Epithelial cell of proximal tubule (primary cell): ENCODE measurements at places on chromosomes 2 and 18.

DNA sequence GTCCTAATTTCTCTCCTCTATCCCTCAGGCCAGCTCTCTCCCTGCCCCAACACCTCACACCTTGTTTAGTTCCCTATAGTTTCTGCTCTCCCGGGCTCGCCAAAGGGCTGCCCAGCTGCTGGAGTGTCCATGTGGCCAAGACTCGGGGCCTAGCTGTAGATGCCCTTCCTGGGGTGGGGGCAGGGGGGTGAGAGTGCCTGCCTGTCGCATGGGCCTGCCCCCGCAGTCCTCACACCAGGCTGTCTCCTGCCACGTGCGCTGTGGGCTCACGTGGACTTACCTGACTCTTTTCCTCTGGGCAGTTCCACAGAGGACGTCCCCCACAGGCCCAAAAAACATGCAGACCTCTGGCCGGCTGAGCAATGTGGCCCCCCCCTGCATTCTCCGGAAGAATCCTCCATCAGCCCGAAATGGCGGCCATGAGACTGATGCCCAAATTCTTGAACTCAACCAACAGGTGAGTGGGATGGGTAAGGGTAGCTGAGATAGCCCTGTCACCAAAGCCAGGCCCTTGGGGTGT is 7.4 kb upstream of the TMEM214 start:
- DNase-seq: no peak

- no peak for DNase-seq
Observed at GRCh38 chr18:59432803-59433597, 73.9 kb upstream of the LMAN1 start.

- no peak for DNase-seq
Observed at GRCh38 chr2:39615675-39616074, 50.0 kb upstream of the TMEM178A start.

- DNase-seq: no peak
Observed at GRCh38 chr2:74915743-74916142, 42.7 kb upstream of the POLE4 start.

- no peak for DNase-seq
Observed at GRCh38 chr2:47666332-47666731, 116.6 kb upstream of the MSH6 start.

DNA sequence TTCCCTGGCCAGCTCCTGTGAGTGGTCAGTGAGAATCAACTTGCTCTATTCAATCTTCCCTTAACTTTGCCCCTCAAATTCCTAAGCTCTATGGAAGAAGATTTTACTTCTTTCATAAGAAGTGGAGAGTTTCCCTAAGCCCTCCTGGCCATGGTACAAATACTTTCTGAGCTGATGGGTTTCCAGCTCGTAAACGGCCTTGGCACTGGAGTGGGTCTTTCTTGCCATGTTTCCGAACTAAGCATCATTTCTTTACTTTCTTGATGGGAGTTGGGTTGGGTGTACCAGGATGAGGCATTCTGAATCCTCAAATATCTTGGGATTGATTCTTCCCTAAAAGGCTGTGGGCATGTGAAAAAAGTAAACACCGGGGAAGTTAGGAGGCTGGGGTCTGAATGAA is 72.5 kb downstream of the ACKR3 start:
- no peak for DNase-seq

DNA sequence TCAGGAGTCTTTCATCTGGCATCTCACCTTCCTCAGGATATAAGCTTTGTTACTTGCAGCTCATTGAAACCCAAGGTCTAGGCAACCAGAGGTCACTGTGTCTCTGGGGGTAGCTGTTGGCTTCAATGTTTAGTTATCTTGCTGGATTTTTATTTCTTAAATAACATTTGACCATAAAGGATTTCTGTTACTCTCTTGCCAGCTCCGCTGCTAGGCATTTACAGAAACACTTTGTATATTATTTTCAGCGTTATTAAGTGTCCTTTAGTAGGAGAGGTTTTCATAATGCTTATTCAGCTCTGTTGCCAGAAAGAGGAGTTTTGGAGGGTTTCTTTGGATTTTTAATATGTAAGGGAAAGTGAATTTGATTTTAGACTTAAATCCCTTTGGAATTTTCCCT is 61.4 kb downstream of the QPCT start:
- DNase-seq: no peak

DNA sequence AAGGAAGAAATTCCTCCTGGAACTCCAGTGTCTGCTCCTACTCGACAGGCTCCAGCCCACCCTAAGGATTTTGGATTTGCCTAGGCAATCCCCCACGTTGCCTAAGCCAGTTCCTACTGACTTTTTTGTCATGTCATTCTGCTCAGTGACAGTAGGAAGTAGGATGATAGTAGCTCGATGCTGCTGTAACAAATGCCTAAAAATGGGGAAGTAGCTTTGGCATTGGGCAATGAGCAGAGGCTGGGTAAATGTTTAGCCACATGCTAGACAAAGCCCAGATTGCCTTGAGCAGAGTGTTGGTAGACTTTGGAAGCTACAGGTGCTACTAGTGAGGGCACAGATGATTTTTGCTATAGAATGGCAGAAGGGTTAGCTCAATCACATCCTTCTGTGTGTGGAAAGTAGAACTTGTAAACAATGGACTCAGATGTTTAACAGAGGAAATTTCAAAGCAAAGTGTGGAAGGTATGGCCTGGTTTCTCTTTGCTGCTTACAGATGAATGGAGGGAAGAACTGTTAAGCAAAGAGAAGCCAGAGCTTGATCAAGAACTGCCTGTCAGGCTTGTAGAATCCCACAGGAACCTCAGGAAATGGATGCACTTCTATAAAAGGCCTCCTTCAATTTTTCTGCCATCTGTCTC is 154.8 kb downstream of the RNF144A start:
- no peak for DNase-seq

GRCh38 chr18:23259701-23260681 is 124.7 kb downstream of the CABLES1 start:
- no peak for DNase-seq
